Right hindlimb (tissue), 1 donor: ENCODE measurements at places on chromosomes 2 and 18.

DNA sequence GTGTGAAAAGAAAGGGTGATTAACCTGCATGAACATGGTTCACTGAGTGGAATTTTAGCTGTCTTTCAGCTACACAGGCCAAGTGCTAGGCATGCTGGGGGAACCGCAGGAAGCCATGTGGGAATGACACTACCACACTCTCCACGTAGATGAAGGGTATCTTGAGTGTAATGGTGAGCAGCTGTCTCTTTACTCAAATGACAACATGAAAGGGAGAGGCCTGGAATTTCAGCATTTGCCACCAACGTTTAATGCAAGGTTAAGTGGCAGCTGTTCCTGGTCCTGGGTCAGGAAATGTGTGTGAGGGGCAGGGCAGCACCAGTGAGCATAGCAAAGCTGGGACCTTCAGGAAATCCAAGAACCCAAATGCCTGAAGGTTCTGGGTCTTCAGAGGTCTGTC is 588.4 kb downstream of the SLC4A3 start:
- DNase-seq = peak; percentile 38

- DNase-seq = no peak
Measured at GRCh38 chr2:172489681-172490080, 62.3 kb downstream of the ITGA6 start.

DNA sequence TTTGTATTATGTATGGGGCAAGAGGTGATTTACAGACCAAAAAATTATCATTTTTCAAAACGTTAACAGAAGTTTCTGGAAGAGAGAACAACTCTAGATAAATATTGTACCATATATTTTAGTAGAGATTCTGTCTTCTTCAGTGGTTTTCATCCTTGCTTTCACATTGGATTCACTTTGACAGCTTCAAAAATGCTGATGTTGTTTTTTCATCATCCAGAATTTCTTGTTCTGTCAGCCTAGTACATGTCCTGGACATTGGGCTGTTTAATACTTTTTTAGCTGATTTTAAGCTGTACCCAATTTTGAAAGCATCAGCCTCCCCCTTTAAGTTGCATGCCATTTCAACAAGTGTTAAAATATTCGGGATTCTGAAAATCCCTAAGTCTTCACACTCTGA is 711.3 kb upstream of the LRATD1 start:
- DNase-seq = no peak

DNA sequence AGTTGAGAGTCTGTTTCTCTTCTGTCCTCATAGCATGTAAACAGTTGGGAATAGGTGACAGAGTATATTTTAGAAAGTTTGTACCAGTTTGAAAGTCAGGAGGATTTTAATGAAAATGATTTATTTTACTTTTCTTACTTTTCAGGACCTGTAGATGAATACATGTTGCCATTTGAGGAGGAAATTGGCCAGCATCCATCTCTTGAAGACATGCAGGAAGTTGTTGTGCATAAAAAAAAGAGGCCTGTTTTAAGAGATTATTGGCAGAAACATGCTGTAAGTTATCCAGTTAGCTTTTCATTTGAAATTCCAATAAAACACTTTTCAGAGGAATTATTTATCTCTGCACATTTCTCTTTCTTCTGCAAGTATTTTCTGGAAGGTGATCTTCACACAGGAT is 81.1 kb downstream of the ACVR2A start:
- no peak for DNase-seq

DNA sequence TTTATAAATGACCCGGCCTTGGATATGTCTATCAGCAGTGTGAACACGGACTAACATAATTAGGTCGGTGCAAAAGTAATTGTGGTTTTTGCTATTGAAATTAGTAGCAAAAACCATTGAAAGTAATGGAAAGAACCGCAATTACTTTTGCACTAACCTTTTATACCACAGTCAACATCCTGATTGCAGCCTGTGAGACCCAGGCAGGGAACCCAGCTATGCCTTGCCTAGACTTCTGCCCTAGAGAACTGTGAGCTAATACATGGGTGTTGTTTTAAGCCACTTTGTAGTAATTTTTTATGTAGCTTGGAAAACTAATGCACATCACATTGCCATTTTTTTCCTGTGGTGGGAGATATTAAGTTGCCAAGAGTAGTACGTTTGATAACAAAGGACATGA is 120.7 kb downstream of the SCG2 start:
- no peak for DNase-seq

DNA sequence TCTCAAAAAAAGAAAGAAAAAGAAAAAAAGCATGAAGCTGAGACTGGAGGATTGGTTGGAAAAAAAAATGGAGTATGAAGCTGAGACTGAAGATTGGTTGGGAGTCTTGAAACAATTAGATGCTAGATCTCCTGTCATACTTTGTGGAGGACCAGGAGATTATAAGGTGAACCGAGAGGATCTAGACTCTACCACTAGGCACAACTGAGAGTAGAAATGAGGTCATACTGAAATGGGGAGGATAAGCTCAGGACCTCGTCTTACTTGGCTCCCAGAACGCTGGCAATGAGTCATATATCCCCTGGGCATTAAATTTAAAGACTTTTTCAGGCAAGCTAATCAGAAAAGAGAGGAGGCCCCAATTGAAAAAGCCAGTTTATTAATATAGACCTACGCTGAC is 3.3 kb upstream of the ORC2 start:
- DNase-seq = no peak

DNA sequence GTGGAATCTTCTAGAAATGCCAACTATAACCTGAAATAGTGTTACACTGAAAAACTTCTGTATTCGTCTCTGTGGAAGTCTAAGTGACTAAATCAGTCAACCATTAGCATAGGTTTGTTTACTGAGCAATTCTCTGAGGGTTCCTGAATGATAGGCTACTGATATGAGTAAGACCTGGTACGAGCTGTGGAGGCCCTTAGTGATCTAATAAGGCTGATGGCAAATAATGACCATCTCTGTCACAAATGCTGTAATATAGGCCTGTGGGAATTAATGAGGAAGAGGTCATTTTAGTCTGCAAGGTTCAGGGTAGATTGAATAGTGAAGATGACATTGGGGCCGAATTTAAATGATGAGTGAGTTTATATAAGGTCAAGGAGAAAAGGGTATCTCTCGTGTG is 82.5 kb downstream of the MGAT5 start:
- no peak for DNase-seq

DNA sequence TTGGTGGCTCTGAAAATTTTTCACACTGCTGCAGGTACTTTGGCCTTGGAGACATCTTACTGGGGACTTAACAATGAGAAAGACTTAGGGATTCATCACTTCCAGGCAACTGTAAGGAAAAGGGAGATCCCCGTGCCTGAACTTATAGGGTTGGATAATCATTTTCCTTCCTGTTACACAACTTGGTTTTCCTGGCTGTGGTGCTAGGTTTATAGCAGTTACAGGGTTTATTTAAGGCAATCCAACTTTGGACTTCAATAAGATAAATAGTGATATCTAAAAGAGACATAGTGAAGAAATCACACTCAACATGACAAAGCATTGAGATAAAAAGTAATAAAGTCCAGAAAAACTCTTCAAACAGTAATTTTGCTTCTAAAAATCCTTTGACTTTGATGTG is 70.2 kb upstream of the RAPH1 start:
- no peak for DNase-seq

GRCh38 chr2:26178746-26179436 is 6.0 kb downstream of the GAREM2 start:
- DNase-seq = peak; percentile 49

- DNase-seq = no peak
Measured at GRCh38 chr2:215698566-215698965, 262.7 kb upstream of the FN1 start.

DNA sequence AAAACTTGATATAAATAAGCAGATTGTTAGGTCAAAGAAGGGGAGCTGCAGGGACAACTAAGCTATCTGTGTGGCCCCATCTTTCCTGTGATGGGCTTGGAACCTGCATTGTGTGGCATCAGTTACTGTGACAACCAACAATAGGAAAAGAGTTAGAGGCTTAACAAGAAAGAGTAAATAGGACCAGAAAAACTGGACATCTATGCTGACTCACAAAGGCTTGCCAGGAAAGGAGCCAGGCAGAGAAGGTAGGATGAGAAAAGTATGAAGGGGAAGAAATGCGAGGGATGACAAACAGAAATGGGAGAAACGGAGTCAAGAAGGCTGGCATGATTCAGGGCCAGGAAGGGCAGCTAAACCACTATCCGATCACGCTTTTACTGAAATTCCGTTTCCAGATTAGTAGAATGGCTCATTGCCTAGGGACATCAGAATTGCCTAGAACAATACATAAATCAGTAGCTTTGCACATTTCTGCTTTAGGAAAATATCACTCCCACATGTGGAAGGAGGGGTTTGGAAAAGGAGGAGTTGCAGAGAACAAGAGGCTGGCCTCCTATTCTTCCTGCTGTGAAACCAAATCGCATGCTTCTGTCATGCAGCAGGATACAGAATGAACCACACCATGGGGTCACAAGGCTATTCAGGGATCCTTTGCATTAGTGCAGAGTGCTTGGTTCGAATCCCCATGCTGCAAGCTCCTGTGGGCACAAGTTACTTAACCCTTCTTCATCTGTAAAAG is 7.3 kb downstream of the PLA2R1 start:
- no peak for DNase-seq

GRCh38 chr18:35138773-35139172 is 97.6 kb downstream of the MAPRE2 start:
- DNase-seq = no peak

- DNase-seq = no peak
Measured at GRCh38 chr2:172233987-172234715, 131.5 kb upstream of the DLX2 start.

- no peak for DNase-seq
Measured at GRCh38 chr2:207012461-207012860, 73.1 kb downstream of the CPO start.

- no peak for DNase-seq
Measured at GRCh38 chr2:181357979-181358378, 99.2 kb upstream of the ITGA4 start.

GRCh38 chr2:151765760-151766410 is 31.6 kb upstream of the NEB start:
- DNase-seq = peak; percentile 26

DNA sequence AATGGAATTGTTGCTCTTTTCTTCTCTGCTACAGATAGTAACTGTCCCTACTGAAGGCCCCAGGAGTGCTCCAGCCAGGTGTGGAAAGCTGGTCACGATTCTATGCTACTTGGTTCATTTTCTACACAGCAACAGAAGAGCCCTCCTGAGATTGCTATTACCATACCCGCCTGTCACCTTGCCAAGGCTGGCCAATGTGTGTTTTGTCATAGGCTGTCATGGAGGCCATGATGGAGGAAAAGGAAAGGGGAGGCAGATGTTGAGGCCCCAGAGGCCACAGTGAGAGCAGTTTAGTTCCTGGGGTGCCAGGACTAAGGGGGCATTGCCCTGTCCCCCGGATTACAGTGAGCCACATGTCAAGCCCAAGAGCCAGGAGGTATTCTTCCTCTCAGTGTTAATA is 952 bp downstream of the ELMOD3 start:
- no peak for DNase-seq

- DNase-seq = no peak
Measured at GRCh38 chr2:129906139-129906860, 73.2 kb upstream of the RAB6C start.

- no peak for DNase-seq
Measured at GRCh38 chr18:7923105-7923504, 356.0 kb downstream of the PTPRM start.

- no peak for DNase-seq
Measured at GRCh38 chr18:70535041-70535440, 246.2 kb downstream of the SOCS6 start.

- DNase-seq = no peak
Measured at GRCh38 chr18:3458952-3459853, 9.2 kb downstream of the TGIF1 start.

GRCh38 chr2:237278568-237278967 is 135.4 kb downstream of the COL6A3 start:
- DNase-seq = peak; percentile 77
